ENCODE measurements at places on chromosomes 5 and 9.

- DNase-seq = no peak
These were observed 424.9 kb upstream of the IRX4 start for GRCh38 chr5:2307631-2308030.

DNA sequence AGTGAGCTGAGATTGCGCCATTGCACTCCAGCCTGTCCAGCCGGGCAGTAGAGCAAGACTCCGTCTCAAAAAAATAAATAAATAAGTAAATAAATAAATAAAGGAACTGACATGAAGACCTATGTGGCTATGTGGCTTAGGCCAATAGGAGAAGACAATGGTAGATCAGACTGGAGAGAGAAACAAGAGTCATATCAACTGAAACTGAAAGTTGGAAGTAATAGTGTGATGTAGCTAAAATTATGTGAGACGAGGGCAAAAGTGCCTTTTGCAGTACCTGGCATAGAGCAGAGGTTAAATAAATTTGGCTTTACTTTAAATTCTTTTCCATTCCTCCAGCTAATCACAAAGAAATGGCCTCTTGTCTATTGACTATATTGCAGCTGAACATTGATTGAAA lies 7.3 kb downstream of the FBP2 start:
- no peak for DNase-seq

DNA sequence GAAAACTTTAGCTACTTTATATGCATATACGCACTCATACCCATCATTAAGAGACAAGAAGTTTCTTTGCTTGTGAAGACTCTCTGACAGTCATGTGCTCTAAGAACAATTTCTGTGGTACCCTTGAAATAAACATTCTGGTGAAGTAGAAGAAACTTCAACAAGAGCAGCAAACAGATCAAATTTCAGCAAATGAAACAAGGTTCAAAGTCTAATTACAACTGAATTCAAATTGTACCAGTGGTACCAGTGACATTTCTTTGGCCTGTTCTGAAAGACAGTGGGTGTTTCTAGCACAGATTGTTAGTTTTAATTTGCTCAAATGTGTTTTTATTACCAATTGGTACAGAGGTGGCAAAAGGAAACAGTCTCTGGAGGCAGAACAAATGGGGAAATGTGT lies 391.0 kb downstream of the CHSY3 start:
- no peak for DNase-seq

GRCh38 chr9:72826996-72827949 lies 125.6 kb downstream of the ALDH1A1 start:
- no peak for DNase-seq

GRCh38 chr5:123157791-123158581 lies 68.9 kb downstream of the PRDM6 start:
- DNase-seq = no peak

GRCh38 chr9:114348261-114348905 lies 18.7 kb downstream of the ORM2 start:
- DNase-seq = no peak

GRCh38 chr9:87337335-87338087 lies 160.2 kb upstream of the DAPK1 start:
- DNase-seq = peak; percentile 80

DNA sequence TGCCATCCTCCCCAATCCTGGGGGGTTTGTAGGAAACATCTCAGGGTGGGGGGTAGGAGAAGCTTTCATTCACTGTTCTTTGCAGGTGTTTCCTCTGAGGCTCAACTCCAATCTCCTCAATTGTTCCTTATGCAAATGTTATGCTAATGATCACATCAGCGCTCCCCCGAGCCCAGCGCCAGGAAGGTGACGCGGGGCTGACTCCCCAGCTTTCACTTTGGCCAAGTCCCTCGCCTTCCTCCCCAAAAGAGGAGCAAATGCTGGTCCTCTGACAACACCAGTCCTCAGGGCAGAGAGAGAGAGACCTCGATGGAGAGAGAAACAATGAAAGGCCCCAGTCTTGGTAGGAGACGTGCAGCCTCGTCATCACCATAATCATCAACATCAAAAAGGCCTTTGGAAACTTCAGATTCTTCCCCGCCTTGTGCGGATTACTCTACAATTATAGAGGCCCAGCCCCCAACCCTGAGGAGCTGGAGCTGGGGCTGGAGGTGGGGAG lies 39.1 kb downstream of the PCDH1 start:
- DNase-seq = no peak

GRCh38 chr5:149916334-149917072 lies 28.1 kb downstream of the PDE6A start:
- no peak for DNase-seq

- DNase-seq = no peak
These were observed 342.0 kb downstream of the MLLT3 start for GRCh38 chr9:20280330-20280729.

DNA sequence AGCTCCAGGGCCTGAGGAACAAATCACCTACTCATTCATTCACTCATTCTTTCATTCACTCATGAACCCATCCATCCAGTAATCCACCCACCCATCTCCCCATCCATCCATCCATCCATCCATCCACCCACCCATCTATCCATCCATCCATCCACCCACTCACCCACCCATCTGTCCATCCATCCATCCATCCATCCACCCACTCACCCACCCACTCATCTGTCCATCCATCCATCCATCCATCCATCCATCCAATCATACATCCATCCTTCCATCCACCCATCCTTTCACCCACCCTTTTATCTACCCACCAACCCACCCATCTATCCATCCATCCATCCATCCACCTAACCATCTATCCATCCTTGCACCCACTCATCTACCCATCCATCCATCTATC lies 35.5 kb upstream of the SLC6A19 start:
- no peak for DNase-seq

DNA sequence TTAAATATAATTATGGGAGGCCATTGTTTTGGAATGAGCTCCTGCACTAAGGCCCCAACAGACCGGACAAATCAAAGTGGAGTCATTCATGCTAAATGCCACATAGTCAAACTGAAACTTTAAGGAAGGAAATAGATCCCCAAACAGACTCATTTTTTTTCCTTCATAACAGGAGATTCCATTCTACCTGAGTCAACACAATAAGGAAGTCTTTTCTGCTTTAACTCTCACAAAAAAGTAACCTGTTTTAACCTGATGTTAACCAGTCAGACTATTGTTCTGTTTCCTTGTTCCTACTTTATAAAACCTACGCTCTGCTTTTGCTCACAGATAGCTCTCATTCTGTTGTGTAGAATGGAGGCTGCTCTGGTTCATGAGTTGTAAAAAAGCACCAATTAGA lies 234.9 kb downstream of the YTHDC2 start:
- DNase-seq = no peak

GRCh38 chr9:12882430-12882829 lies 107.6 kb downstream of the LURAP1L start:
- no peak for DNase-seq

DNA sequence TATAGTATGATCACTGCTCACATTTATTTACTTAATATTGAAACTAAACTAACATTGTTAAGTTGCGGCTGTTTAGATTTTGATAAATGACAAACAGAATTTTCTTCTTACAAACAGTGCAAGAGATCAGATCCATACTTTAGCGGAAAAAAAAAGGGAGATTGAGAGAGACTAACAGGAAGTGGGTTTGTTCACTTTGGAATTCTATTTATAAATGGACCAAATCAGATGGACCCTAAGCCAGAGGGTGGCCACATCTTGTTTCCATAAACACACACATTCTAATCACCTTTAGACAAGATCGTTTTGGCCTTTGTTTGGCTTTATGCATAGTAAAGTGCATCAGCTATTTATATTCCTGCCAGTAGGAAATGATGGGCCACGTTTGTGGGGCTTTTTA lies 381.4 kb upstream of the CD180 start:
- DNase-seq = peak; percentile 43

DNA sequence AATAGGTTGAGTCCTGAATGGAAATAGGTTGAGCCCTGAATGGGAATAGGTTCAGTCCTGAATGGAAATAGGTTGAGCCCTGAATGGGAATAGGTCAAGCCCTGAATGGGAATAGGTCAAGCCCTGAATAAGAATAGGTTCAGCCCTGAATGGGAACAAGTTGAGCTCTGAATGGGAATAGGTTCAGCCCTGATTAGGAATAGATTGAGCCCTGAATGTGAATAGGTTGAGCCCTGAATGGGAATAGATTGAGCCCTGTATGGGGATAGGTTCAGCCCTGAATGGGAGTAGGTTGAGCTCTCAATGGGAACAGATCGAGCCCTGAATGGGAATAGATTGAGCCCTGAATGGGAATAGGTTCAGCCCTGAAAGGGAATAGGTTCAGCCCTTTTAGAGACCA lies 590.8 kb upstream of the ADAMTS16 start:
- no peak for DNase-seq

- no peak for DNase-seq
These were observed 42.5 kb downstream of the SEMA4D start for GRCh38 chr9:89455356-89455824.

GRCh38 chr9:89743573-89744254 lies 138.9 kb downstream of the GADD45G start:
- DNase-seq = no peak

DNA sequence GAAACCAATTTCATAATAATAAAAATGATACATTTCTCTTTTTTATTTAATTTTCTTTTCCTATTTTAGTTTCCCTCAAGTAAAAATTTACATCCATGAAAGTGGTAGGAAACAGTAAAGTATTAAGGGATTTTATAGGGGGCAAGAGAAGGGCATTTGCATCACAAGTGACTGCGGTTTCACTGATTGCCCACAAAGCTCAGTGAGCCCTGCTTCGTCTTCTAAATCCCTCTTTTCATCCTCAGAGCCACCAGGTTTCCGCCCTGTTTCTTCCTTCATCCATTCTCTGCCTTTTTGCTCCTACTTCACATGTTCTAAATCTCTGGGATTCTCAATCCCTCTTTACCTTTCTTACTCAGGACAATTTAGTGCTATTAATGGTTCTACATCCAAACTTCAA lies 491.4 kb downstream of the LRRC70 start:
- no peak for DNase-seq

- no peak for DNase-seq
These were observed 912.9 kb upstream of the SEMA6A start for GRCh38 chr5:117487556-117487955.

DNA sequence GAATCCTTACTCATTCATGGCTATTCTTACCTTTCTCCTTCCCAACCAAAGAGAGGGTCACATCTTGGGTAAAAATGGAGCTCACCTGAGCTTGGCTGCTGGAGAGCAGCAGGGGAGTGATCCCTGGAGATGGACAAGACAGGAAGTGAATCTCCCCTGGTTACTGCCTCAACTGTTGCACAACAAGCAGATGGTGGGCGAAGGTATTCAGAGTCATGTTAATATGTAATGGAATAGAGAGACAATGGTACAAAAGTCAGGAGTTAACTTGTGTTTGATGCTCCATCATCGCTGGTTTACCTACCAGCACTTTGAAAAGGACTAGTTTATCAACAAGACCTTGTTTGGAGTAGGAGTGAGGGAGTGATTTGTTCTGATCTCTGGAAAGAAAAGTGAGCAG lies 13.0 kb upstream of the PLPP1 start:
- no peak for DNase-seq

GRCh38 chr5:113036826-113037225 lies 60.2 kb downstream of the DCP2 start:
- no peak for DNase-seq

- DNase-seq = no peak
These were observed 43.0 kb downstream of the FSTL4 start for GRCh38 chr5:133569347-133569746.

DNA sequence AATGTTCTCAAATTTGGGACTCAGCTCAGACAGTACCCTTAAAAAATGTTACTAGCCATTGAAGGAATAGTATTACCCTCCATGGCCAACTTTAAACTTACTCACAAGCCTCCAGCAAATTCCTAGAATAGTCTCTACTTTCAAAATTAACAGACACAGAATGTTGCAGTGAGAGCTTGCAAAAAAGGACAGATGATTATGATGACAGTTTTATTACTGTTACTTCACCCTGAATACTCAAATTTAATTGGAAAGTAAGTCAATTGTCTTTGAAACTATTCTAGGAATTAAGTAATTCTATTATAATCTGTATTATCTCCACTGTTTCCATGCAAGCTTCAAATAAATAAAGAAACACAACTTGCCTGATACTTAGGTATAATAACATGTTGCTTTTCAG lies 288.3 kb downstream of the SLF1 start:
- no peak for DNase-seq

DNA sequence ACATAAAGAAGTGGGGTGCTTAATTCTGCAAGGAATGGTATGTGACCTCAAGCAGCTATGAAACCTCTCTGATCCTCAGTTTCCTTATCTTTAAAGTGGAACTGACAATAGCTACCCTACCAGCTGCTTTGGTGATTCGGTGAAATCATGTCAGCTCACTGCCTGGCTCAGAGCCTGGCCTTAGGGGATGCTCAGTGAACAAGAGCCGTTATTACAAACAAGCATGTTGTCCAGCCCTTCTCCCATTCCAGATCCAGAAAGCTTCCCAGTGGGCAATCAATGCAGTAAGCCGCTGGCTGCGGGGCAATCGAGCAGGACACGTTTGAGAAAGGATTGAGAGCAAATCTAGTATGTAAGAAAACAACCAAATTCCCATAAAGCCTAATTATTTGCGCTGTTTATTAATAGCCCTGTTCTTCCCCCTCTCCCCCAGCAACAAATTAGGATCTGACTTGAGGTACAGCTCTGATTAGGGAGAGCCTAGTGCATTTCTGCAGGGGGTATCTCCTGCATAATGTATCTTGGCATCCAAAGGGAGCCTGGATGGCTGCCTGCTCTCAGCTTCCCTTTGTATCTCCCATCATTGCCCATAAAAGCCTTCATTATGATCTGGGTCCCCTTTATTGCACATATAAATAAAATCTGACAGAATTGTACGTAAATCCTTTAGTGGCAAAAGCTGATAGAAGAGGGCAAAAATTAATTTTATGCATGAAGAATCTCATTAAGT lies 371.4 kb downstream of the TMEM232 start:
- no peak for DNase-seq

DNA sequence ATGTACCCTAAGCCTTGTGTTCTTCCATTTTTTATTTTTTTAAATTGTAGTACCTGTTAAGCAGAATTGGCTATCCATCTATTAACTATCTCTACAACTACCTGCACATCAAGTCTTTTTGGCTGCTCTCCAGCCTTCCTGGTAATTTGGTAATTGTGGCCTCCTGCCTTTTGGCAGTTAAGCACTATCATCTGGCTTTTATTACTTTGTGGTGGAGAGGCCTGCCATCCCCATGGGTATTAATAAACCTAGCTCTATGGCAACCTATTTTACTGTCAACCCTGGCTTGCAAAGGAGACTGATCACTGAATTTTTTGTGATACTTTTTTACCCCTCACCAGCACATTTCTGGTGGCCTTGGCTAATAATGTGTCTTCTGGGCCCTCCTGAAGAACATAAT lies 20.5 kb downstream of the SELENOP start:
- peak; percentile 46 for DNase-seq

DNA sequence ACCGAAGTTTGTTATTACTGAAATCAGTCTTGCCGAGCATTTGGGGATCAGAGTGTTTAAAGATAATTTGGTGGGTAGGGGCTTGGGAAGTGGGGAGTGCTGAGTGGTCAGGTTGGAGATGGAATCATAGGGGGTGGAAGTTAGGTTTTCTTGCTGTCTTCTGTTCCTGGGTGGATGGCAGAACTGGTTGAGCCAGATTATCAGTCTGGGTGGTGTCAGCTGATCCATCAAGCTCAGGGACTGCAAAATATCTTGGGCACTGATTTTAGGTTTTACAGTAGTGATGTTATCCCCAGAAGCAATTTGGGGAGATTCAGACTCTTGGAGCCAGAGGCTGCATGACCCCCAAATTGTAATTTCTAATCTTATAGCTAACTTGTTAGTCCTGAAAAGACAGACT lies 5.4 kb upstream of the ANKRD31 start:
- DNase-seq = no peak
